Activated T-cell treated with anti-CD3 and anti-CD28 coated beads, Interleukin-2, amount 50 U/mL, for 72 hours (primary cell): ENCODE measurements at places on chromosomes 5 and 9. TPM values are rescaled to one million over a fixed set of nuclear protein-coding genes. Genes with fewer than 3 reads are reported as not detected.

Gene PCDHB12
- total RNA-seq = not detected

Gene HDHD3
- total RNA-seq = 15.5 TPM

Gene LCN1
- total RNA-seq = not detected

Gene C9orf78
- 44.6 TPM for total RNA-seq

Gene DOLPP1
- 22.3 TPM for total RNA-seq

DNA sequence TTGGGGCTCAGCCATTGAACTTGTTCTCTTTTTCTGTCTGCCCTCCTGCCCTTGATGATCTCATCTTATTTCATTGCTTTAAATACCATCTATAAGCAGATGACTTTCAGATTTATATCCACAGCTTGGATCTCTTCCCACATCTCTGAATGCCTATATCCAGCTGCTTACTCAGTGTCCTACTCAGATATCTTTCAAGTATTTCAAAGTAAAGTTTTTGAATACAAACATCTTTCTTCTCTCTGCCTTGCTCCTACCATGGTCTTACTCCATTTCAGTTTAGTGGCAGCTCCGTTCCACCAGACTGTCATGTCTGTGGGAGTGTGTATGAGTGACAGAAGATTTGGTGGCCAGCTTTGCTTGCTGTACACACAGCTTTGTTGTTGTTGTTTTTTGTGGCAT is 59.7 kb downstream of the ERBIN start:
- H3K4me3 ChIP-seq = no peak overlapping the region
- no peak overlapping the region for H3K27ac ChIP-seq
- no peaks in the 10 kb centered on the region for H3K27me3 ChIP-seq
- peaks cover 24% of the 10 kb centered on the region for H3K4me1 ChIP-seq

DNA sequence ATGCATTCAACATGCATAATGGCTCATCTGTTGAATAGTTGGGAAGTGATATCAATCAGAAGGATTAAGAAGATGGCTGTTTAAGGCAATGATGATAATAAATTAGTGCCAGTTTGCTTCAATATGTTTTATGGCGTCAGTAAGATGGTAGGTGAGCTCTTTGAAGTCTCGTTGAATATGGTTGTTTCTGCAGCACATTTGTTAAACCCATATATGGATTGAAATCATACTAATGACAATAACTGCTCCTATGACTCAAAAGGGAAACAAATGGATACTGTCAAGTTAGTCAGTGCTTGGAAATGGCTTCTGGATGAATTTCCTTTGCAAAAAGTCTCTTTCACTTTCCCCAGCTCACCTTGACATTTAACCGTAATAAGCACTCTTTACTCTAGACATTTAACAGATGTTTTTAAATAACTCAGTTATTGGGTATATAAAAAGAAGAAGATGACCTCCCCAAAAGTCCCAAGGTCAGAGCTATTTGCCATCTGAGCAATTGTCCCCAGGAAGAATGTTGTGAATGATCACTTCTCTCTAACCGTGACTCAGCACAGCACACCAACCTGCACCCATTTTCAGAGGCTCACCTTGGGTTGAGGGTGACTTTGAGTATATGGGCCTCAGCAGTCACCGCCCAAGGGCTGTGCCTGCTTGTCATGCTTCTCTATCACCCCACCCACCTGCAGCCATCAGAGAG is 133.4 kb downstream of the GRIA1 start:
- DNase-seq = no peak
- no peaks in the 10 kb centered on the region for H3K27me3 ChIP-seq
- H3K4me3 ChIP-seq = no peak overlapping the region

DNA sequence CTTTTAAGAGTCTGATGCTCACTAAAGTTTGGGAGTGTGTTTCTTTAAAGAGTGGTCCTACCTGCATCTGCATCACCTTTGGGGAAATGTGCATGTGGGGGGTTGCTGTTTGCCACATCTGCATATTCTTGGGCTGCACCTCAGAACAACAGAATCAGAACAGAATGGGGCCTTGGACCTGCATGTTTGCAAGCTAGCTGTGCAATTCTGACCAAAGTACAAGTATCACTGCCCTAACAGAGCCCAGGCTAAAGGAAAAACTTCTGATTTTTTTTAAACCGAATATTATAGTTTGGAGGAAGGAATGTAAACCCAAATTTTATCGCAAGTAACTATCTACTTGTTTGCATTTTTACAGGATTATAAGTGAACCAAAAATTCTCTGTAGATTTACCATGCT is 34.2 kb upstream of the PRLR start:
- DNase-seq = no peak
- no peaks in the 10 kb centered on the region for H3K36me3 ChIP-seq
- H3K27me3 ChIP-seq = peaks cover 9% of the 10 kb centered on the region
- H3K27ac ChIP-seq = no peak overlapping the region

GRCh38 chr5:35668794-35669193 is 51.1 kb downstream of the SPEF2 start:
- no peaks in the 10 kb centered on the region for H3K27me3 ChIP-seq
- H3K36me3 ChIP-seq = peaks cover 6% of the 10 kb centered on the region
- peaks cover 86% of the 10 kb centered on the region for H3K4me1 ChIP-seq
- H3K4me3 ChIP-seq = peak overlapping the region; percentile 46

GRCh38 chr5:75337366-75338021 is 474 bp downstream of the HMGCR start:
- no peak overlapping the region for H3K27ac ChIP-seq
- DNase-seq = peak; percentile 53
- peaks cover 47% of the 10 kb centered on the region for H3K4me1 ChIP-seq
- no peaks in the 10 kb centered on the region for H3K27me3 ChIP-seq
- H3K36me3 ChIP-seq = peaks cover 1% of the 10 kb centered on the region

- H3K4me1 ChIP-seq = no peaks in the 10 kb centered on the region
- DNase-seq = no peak
- H3K36me3 ChIP-seq = no peaks in the 10 kb centered on the region
- H3K27me3 ChIP-seq = peaks cover 36% of the 10 kb centered on the region
- no peak overlapping the region for H3K27ac ChIP-seq
Measured at GRCh38 chr9:130298662-130299279, 33.2 kb downstream of the HMCN2 start.

DNA sequence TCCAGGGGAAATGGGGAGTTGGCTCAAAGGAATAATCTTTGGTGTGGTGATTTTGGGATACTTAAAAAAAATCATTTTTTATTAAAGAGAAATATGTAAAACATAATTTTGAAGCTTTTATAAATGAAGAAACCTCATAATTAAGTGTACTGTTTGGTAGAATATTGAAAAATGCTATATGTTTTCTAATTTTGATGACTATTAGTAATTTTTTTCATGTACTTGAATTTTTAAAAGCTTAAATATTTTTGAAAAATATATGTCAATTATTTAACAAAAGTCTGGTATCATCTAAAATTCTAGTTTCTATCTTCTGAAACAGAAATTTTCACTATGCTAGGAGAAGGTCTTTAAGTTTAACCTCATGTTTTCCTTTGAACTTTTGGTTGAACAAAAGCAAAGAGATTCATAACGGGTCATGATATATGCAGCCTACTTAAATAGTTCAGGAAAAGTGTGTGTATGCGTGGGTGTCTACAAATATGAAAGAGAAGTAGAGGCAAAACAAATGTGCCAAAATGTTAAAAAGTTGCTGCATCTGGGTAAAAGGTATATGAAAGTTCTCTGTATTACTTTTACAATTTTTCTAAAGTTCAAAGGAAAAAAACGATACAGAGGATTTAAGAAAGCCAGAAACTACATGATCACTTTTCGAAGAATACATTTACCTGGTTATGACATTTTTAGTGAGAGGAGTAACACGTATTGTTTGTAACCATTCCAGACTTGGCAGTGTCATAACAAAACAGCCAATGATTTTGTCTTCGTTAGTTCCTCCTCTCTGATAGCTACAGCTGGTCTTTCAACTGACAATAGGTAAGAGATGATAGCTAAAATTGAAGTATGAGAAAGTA is 117.3 kb upstream of the TNFAIP8 start:
- peak overlapping the region; percentile 8 for H3K27ac ChIP-seq
- no peak for DNase-seq
- no peaks in the 10 kb centered on the region for H3K27me3 ChIP-seq
- peaks cover 29% of the 10 kb centered on the region for H3K4me1 ChIP-seq

DNA sequence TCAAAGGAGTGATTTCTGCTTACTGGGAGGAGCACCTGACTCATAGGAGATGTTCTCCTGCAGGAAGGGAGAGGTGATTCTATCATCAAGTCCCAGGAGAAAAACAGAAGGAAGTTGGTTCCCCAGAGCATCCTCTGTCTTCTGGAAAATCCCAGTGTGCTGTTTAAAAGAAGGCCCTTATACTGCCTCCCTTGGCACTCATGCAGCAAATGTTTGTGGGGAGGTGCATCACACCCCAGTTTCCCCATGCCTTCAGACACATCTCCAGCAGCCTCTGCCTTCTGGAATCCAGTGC is 63.1 kb downstream of the PPARGC1B start:
- no peak overlapping the region for H3K27ac ChIP-seq
- H3K4me1 ChIP-seq = peaks cover 16% of the 10 kb centered on the region
- H3K36me3 ChIP-seq = no peaks in the 10 kb centered on the region
- DNase-seq = no peak

DNA sequence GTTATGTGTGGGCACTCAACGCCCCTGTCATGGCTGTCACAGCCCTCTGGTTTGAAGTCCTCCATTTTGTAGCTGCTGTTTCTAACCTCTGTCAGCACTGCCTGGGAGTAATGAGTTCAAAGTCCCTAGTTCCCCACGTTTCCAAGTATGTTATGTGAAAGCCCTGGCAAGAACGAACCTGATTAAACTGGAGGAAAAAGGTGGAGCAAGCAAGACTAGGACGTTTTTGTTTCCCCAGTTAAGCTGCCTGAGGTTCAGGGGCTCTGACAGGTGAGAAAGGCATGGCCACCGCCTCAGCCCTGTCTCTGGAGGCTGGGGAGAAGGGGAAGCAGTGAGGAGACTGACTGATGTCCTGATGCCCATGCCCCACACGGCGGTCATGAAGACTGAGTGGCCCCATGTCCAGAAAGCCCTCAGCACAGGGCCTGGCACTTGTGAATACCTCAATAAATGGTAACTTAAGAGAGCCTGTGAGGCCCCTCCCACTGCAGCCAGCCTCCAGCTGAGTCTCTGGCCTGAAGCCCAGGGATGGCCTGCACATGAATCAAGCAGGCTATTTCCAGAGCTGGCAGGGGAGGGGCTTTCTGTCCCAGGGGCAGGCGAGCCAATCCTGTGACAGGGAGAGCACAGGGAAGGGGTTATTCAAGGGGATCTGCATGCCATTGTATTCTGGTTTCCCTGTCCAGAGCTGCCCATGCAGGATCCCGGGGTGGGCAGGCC is 61.8 kb downstream of the PFDN1 start:
- DNase-seq = no peak
- peaks cover 22% of the 10 kb centered on the region for H3K4me1 ChIP-seq
- H3K4me3 ChIP-seq = no peak overlapping the region
- no peaks in the 10 kb centered on the region for H3K27me3 ChIP-seq
- H3K36me3 ChIP-seq = no peaks in the 10 kb centered on the region

- H3K4me3 ChIP-seq = peak overlapping the region; percentile 89
- peaks cover 9% of the 10 kb centered on the region for H3K4me1 ChIP-seq
- no peak for DNase-seq
- H3K27ac ChIP-seq = no peak overlapping the region
- no peaks in the 10 kb centered on the region for H3K36me3 ChIP-seq
- peaks cover 44% of the 10 kb centered on the region for H3K27me3 ChIP-seq
Measured at GRCh38 chr5:146877178-146877681, 1.3 kb downstream of the PPP2R2B start.

- no peak overlapping the region for H3K27ac ChIP-seq
- H3K4me3 ChIP-seq = no peak overlapping the region
- H3K36me3 ChIP-seq = no peaks in the 10 kb centered on the region
- no peaks in the 10 kb centered on the region for H3K27me3 ChIP-seq
Measured at GRCh38 chr5:119427060-119427459, 25.2 kb upstream of the HSD17B4 start.

DNA sequence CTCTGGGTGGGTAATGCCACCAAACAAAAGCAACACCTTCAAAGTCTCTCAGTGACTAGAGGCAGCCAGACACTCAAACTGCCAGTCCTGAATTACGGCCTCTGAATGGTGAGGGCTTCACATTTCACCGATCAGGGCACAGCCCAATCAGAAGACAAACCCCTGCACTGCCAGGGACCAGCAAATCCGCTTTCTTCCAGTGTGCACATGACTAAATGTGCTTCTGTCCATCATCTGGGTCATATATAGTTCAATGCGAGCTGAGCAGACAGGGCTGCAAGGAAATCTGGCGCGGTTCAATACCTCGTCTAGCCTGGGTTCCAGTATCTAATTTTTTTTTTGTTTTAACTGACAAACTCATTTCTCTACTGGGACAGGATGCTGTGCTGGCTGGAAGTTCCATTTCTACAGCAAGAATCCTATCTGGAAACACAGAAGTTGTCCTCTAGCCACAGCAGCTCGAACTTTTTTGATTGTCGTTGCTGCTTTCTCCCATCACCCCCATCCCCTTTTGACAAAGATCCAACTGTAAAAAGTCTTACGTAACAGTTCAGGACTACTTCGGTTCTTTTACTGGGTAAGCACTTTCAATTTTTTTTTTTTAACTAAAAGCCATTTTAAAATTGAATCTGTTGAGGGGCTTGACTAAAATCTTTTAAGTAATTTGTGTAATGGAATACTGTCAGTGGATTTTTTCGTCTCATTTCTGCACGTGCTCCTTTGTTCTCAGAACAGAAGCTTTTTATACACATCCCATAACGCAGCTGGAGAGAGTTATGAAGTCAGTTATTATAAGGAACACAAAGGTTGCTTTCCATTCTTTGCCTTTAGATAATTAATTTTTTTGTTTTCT is 112.7 kb downstream of the NR6A1 start:
- H3K4me1 ChIP-seq = peaks cover 31% of the 10 kb centered on the region
- no peaks in the 10 kb centered on the region for H3K36me3 ChIP-seq
- DNase-seq = peak; percentile 64
- no peaks in the 10 kb centered on the region for H3K27me3 ChIP-seq

- no peaks in the 10 kb centered on the region for H3K36me3 ChIP-seq
- H3K27ac ChIP-seq = no peak overlapping the region
- H3K4me1 ChIP-seq = no peaks in the 10 kb centered on the region
- no peak overlapping the region for H3K4me3 ChIP-seq
- DNase-seq = no peak
Measured at GRCh38 chr5:107408564-107408963, 262.2 kb downstream of the EFNA5 start.

DNA sequence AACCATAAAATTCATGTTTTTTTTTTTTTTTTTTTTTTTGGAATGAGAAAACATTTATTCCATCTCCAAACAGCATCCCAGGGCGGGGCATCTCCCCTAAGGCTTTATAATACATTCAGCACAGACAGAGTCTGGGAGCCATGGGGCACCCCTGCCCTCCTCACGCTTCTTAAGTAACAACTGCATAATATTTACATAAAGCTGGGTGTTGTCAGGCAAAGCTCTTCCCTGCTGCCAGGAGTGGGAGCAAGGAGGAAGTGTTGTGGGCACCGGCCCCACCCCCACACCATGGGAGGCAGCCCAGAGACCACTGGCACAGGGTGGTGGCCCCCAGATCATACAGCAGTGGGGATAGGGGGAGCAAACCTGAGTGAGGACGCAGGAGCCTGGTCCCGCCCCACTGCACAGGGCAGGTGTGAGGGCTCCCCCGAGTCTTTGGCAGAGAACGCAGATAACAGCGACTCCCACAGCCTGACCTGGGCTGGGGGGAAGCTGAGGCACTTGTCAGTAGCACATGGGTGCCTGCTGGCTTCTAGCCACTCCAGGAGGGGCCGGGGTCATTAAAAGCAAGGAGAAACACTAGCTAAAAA is 86.1 kb upstream of the CEP78 start:
- H3K4me3 ChIP-seq = no peak overlapping the region

- no peaks in the 10 kb centered on the region for H3K36me3 ChIP-seq
- H3K27me3 ChIP-seq = no peaks in the 10 kb centered on the region
- no peak overlapping the region for H3K27ac ChIP-seq
Measured at GRCh38 chr5:122501089-122501435, 189.0 kb downstream of the SNCAIP start.

- H3K4me3 ChIP-seq = no peak overlapping the region
- peak overlapping the region; percentile 77 for H3K27ac ChIP-seq
- H3K36me3 ChIP-seq = peaks cover 3% of the 10 kb centered on the region
- no peaks in the 10 kb centered on the region for H3K27me3 ChIP-seq
- no peak for DNase-seq
Measured at GRCh38 chr5:83055166-83055565, 22.0 kb downstream of the TMEM167A start.
